A673 (cell line): ENCODE measurements at places on chromosomes 11 and 22. TPM values are rescaled to one million over a fixed set of nuclear protein-coding genes. Genes with fewer than 3 reads are reported as not detected.

DNA sequence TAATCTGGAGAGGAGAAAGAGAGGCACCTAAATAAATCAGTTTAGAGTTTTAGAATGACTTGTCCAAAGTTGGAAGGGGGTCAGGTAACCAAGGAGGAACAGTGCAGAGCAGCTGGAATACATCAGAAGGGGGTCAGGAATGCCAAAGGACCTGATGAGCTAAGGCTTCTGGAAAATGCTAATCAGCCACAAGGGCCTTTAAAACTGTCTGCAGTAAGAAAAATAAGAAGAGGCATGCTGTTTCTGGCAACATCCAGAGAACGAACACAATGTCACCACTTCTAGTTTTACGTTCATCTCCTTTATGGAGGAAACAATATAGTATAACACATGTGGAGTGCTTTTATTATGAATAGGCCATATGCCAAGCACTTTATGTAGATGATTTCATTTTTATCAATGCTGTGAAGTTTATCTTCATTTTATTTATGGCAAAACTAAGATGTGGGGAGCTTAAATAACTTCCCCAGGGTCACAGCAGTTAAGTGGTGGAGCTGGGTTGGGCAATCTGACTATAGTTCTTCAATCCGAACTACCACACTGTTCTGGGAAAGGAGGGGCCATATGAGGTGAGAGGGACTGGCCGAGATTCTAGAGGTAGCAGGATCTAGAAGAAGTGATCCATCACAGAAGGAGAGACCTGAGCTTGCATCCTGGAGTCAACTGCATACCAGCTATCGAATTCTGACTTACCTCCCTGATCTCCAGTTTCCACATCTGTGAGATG, 22.6 kb downstream of the ACO2 start:
- peak; percentile 50 for DNase-seq

GRCh38 chr11:131686836-131687235, 316.4 kb downstream of the NTM start:
- DNase-seq = no peak

DNA sequence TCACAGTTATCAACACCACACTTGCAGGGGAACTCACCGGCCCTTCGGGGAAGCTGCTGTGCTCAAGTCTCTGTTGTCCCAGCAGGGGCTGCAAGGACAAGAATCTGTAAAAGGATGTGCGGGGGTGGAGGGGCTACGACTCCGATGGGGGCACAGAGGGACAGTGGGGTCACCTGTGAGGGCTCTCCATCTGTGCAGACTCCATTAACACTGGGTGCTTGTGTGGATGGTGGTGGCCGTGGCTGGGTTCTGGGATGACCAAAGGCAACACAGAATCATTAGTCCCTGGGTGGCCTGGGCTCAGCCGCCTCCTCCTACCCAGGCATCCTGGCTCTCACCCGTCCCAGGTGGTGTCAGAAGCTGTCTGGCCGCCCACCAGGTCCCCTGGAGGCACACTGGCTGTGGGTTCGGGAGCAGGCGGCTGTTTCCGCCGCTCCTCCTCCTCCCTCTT, 10.2 kb upstream of the RBM4B start:
- no peak for DNase-seq

GRCh38 chr11:21412652-21413383, 743.4 kb downstream of the NELL1 start:
- DNase-seq = no peak

- DNase-seq = peak; percentile 51
Observed at GRCh38 chr22:24803064-24803542, 2.9 kb upstream of the SGSM1 start.

DNA sequence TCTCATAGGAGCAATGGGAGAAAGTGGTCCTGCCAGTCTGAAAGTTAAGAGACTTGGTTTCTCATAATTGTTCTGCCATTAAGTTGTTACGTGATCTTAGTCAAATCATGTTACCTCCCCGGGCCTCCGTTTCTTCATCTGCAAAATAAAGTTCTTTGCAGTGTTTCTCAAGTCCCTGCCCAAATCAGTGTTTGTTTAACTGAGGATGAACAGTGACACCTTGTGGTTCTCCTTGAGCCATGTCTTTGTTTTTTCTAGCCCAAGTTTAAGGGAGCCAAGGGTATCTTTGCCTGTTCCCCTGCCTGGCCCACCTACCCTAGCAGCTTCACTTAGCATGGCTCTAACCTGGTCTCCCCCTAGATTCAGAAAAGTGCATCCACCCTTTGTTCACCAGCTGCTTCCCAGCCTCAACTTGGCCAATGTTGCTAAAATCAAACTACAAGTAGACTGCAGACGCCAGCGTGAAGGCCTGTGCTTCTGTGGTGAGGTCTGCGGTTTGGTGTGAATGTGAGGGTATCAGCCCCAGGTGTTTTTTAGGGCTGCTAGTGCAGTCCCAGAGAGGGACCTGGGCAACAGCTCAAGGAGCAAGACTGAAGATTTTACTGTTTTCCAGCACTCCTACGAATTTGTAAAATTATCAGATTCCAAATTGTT, 35.5 kb downstream of the FZD4 start:
- DNase-seq = peak; percentile 90

GRCh38 chr22:46008291-46008690, 31.3 kb upstream of the WNT7B start:
- no peak for DNase-seq

DNA sequence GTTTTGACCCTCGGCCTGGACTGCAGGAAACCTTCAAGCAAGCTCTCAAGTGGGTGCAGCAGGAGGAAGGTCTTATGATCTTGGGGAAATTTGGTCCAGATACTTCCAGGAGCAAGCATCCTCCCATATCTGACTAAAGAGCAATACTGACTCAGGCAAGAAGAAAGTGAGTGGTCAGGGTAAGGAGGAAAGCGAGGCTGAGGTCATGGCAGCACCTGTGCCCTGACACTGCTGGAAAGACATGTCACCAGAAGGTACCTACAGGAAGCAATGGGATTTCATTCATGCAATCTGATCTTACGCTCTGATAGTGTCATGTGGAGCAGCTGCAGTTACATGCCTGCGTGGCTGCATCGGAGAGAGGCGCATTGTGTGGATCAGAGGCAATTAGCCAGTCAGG, 6.5 kb upstream of the TOP3B start:
- no peak for DNase-seq

- no peak for DNase-seq
Observed at GRCh38 chr11:119796363-119797060, 67.5 kb upstream of the NECTIN1 start.

DNA sequence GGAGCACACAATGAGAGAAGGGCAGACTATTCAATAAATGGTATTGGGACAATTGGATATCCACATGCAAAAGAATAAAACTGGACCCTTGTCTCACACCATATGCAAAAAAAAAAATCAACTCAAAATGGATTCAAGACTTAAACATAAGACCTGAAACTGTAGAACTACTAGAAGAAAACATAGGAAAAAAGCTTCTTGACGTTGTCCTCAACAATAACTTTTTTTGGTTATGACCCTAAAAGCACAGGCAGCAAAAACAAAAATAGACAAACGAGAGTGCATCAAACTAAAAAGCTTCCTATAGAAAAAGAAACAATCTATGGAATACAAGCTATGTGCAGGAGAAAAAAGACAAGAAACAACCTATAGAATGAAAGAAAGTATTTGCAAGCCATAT, 37.1 kb upstream of the EED start:
- no peak for DNase-seq

The MPST gene
- total RNA-seq = 66.6 and 81.7 TPM in 2 replicates

The MS4A12 gene
- total RNA-seq = not detected in 2 replicates

The CD3D gene
- total RNA-seq = not detected in 2 replicates

The FOLH1 gene
- total RNA-seq = 6.1 and 8.9 TPM in 2 replicates

The NNMT gene
- 0.64 TPM in 1 of 2 replicates, not detected in the other for total RNA-seq

The FOXR1 gene
- total RNA-seq = not detected in 2 replicates

The MMP27 gene
- not detected in 2 replicates for total RNA-seq

The SGSM1 gene
- total RNA-seq = not detected in 2 replicates

The NCF4 gene
- not detected in 2 replicates for total RNA-seq

The GAL3ST3 gene
- 1.8 and 2.0 TPM in 2 replicates for total RNA-seq
